A172 (cell line): ENCODE measurements at places on chromosomes 1 and 21.

GRCh38 chr21:42384156-42384945 is 11.5 kb downstream of the TMPRSS3 start:
- DNase-seq = no peak

DNA sequence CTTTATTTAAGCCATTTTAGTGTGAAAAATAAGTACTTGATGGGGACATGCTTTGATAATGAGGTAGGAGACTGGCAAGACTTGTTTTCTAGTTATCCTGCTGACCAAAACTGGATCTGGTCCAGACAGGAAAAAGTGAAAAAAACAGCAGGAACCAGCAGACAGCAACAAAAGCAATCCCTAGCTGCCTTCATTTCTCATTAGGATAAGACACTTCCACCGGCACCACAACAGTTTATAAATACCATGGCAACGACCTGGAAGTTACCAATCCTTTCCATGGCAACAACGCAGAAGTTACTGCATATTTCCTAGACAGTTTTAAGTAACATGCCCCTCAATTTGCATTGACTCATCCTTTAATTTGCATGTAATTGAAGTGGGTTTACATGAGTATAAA is 993.8 kb upstream of the NCAM2 start:
- DNase-seq = no peak

DNA sequence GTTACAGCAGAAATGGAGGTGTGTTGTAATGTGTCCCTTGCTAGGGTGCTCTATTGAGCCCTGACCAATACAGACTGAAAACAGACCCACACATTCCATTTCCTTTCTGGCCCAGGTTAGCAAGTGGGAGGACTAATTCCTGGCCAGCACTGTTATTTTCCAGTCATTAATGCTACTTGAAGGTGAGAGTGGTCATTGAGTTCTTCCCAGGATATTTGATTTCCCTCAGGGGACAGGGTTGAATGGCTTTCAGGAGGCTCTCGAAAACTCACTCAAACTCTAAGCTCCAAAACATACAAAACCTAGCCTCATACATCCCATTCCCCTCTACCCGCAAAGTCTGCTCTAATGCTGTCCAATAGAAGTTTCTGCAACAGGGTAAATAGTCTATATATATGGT is 6.2 kb downstream of the LRRC52 start:
- DNase-seq = no peak

- no peak for DNase-seq
Measured at GRCh38 chr1:43867976-43868740, 65.4 kb upstream of the ARTN start.

DNA sequence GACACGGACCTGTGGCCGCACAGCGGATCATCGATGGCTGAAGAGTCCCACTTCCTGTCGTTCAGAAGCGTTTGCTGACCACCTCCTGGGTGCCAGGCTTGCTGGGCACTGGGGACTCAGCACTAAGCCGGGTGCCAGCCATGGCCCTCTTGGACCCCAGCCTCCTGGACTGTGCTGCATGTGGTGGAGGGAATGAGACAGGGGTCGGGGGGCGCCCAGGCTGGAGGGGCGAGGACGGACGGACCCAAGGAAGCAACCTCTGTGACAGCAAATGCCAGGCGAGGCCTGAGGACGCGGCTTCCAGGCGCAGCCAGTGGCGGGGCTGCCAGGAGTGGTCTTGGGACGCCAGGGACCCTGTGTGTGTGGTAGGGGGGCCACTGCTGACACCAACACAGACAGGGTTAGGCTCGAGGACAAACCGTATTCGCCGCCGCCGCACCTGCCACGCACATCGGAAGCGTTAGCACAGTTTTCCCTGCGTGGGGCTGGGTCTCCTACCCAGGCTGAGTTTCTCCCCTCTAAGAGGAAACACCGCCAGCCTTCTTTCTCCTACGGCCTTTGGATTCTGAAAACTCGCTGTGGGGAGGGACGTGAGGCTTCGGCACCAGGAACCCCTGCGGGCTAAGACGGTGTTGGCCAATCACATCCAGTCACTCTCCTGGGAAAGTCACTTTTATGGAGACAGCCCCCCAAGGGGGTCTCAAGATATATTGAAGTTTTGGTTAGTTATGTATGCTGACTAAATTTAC is 3.1 kb upstream of the MXRA8 start:
- no peak for DNase-seq

DNA sequence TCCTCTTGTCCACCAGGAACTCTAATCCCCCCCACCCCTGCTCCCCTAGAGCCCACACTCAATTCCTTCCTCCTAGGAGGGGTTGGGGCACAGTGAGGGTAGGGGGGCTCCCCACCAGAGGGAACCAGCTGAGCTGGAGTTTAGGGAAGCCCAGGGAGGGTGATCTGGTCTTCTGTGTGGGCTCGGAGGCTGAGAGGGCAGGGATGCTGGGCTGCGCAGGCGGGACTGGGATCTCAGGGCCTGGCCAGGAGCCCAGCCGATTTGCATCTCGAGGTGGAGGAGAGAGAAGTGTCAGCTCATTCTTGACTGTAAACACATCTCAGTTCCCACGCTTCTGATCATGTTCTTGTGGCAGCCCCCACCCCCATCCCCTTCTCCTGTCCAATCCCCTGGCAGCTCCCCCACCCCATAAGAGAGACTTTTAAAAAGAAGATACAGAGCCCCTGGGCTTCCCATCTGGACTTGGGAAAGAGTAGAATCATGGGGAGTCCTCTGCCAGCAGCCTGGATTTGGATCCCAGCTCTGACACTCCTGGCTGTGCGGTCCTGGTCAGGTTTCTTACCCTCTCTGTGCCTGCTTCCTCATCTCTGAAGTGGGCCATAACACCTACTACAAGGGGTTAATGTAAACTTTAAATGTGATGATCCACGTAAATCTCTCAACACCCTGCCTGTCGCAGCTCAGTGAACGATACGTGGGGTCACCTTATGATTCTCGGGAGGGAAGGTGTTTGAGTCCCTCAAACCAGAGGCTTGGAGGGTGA is 6.6 kb downstream of the PEAR1 start:
- no peak for DNase-seq

- DNase-seq = no peak
Measured at GRCh38 chr1:60503266-60503925, 429.8 kb upstream of the C1orf87 start.

DNA sequence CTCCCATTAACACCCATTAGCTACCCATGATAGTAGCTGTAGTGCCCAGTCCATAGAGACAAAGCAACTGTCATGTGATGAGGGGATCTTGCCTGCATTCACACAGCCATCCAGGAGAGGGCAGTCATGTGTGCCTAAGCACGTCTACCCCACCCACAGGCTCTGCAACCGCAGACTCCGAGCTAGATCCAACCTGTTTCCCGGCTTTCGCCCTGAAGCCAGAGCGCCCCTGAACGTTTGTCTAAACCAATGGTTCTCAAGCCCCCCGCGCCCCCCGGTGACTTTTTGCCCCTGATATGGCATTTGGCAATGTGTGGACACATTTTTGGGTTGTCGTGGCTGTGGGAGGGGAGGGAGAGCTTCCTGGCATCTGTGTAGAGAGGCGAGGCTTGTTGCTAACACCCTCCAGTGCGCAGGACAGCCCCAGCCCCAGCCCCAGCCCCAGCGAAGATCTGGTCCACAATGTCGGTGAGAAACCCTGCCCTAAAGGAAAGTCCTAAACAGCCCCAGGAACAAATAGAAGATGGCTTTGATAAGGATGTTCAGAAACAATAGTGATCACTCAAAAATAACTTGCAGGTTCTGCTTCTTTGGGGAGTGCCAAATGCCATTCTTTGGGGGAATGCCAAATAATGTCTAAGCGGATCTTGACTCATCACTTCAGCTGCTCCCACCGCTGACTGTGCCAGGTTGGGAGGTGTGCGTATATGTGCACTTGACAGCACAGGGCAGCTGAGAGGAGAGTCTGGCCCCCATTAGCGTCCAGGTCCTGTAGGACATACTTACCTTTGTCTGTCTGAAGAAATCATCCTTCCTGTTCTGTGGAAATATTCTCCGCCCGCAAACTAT is 34.5 kb downstream of the SLC44A3 start:
- peak; percentile 92 for DNase-seq

DNA sequence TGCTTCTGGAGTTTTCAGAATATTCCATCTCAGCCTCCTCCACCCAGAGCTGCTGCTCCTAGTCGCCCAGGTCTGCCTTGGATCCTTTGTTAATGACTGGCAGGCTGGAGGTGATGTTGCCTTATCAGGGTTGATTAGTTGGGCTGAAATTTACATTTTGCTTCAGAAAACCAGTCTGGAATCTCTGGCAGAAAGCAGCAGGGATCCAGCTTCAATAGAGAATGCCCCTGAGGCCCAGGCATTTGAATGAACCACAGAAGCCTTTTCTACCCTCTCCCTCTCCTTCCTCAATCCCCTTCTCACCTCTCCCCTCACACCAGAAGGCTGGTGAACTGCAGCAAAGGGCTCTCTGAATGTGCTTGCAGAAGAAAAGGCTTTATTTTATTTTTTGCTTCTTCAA is 83.2 kb downstream of the PLXNA2 start:
- DNase-seq = no peak

- no peak for DNase-seq
Measured at GRCh38 chr1:43047135-43047534, 88.5 kb upstream of the SLC2A1 start.

GRCh38 chr1:244614113-244614836 is 38.7 kb upstream of the DESI2 start:
- no peak for DNase-seq

GRCh38 chr1:229863651-229864545 is 203.1 kb upstream of the GALNT2 start:
- DNase-seq = peak; percentile 44

GRCh38 chr1:78687914-78688313 is 38.3 kb downstream of the IFI44 start:
- DNase-seq = no peak

- DNase-seq = no peak
Measured at GRCh38 chr1:63713041-63713440, 60.8 kb upstream of the ROR1 start.

DNA sequence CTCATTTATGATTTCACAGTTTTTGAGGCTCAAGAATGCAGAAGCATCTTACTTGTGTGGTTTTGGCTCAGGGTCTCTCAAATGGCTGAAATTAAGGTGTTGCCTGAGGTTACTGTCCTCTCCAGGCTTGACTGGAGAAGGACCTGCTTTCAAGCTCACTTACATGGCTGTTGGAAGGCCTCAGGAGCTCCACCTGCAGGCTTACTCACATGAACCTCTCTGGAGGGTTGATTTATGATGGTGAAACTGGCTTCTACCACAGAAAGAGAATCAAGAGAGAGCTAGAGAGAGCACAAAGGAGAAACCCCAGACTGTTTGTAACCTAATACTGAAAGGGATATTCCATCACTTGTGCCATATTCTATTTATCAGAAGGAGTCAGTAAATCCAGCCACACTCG is 6.2 kb upstream of the KCNK2 start:
- peak; percentile 49 for DNase-seq

DNA sequence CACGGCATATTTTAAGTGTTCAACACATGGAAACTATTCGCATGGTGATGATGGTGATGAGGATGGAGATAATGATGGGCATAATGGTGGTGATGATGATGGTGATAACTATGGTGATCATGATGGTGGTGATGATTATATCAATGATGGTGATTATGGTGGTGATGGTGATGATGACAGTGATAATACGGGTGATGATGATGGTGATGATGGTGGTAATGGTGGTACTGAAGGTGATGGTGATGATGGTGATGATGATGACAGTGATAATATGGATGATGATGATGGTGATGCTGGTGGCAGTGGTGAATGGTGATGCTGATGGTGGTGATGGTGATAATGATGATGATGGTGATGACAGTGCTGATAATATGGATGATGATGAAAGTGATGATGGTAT is 341.8 kb upstream of the VAMP3 start:
- no peak for DNase-seq

DNA sequence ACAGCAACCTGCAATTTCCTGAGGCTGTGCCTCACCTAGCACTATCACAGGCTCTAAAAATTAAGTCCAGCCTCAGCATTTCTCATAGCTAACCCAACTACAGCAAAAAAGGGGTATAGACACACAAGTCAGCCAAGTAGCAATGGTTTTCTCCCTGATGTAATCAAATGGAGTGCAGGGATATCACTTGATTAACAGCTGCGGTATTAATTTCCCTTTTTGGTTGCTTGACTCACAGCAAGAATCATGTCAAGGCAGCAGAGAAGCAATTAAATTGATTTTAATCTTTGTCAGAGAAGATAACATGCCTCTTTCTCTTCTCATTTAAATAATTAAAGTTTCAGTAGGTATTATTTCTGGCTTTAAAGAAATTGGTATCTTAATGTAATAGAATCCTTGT is 278.9 kb downstream of the RWDD3 start:
- no peak for DNase-seq

DNA sequence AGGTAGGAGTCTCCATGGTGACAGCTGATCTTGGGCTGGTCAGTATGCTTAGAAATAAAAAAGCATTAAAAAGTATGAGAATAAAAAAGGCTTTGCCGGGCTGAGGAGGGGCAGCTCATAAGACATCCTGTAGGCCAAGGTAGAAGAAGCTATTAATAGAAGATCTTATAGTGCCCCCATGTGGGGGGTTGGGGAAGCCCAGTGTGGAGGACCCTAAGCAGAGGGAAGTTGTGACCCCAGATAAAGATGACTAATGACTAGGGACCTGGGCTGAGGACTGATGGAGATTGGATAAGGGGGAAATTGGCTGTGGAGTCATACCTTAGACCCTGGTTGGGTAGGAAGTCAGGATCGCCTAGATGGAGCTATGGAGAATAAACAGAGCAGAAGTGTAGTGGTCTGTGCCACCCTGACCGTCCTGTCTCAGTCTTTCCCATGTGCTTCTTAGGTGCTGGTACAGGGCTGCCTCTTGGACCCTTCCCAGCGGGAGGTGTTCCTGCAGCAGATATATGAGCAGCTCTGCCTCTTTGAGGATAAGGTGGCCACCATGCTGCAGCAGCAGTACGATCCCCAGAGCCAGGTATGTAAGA is 25.0 kb downstream of the SZT2 start:
- DNase-seq = peak; percentile 54

- peak; percentile 1 for DNase-seq
Measured at GRCh38 chr1:40421431-40422384, 28.6 kb upstream of the ZFP69B start.

DNA sequence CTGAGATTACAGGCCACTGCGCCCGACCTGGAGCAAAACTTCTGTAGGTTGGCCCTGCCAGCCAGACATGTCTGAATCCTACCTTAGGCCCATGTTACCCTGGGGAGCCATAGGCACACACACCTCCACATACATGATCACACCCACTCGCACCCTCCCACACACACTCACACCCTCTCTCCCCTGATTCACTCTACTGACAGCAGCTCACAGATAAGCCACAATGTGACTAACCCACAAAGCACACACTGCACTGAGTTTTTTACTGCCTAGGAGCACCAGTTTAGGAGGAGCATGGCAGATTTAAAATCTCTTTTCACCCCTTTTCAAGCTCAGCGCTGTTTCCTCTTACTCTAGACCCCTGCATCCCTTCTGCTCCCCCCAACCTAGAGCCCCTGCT is 41.7 kb downstream of the SLC30A1 start:
- DNase-seq = no peak

GRCh38 chr1:1111516-1112236 is 4.2 kb downstream of the C1orf159 start:
- no peak for DNase-seq
